GM12878 (cell line): ENCODE measurements at places on chromosomes 3 and 15.

- no peak for DNase-seq
- no peaks in the 10 kb centered on the region for H3K36me3 ChIP-seq
- no peak overlapping the region for H3K27ac ChIP-seq
- no peak overlapping the region for H3K4me3 ChIP-seq
- H3K27me3 ChIP-seq, result no peaks in the 10 kb centered on the region
These were observed 96.1 kb downstream of the MCTP2 start for GRCh38 chr15:94327356-94327936.

DNA sequence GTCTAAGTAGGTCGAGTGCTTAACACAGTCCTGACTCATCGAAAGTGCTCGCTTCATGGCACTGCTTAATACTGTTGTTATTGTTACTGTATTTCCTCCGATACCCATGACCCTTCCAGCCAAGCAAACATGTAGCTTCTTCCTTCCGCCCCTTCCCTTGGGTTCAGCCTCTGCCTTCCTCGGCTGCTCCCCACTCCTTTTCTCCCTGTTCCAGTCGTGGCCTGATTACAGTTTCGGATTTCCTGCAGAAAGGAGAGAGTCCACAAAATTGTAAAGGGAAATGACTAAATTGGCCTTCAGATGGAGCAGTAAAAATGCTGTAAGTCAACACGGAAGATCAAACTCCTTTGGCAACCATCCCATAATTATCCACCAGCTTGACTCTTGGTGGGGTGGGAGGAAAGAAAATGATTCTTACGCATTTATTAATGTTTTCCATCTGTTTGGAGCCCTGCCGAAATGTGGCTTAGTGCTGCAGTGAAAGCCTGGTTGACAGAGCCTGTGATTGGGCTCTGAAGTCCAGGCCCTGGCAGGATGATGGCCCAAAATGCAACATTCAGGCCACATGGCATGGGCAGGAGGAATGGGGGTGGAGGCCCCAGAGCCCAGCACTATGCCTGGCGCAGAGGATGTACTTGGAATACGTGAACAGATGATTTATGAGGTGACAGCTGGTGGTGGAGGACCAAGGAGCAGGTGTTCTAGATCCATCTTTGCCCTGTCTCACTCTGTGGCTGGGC is 37.6 kb downstream of the FAM3D start:
- DNase-seq, result no peak
- no peak overlapping the region for H3K27ac ChIP-seq
- H3K27me3 ChIP-seq, result 0 out of 2 replicates have a peak, but pooled peaks cover 3% of the 10 kb centered on the region
- H3K36me3 ChIP-seq, result no peaks in the 10 kb centered on the region
- no peaks in the 10 kb centered on the region for H3K4me1 ChIP-seq
- H3K4me3 ChIP-seq, result no peak overlapping the region

- no peaks in the 10 kb centered on the region for H3K36me3 ChIP-seq
- no peaks in the 10 kb centered on the region for H3K27me3 ChIP-seq
- no peak overlapping the region for H3K27ac ChIP-seq
- H3K4me3 ChIP-seq, result no peak overlapping the region
These were observed 245.6 kb upstream of the SATB1 start for GRCh38 chr3:18670759-18671158.

DNA sequence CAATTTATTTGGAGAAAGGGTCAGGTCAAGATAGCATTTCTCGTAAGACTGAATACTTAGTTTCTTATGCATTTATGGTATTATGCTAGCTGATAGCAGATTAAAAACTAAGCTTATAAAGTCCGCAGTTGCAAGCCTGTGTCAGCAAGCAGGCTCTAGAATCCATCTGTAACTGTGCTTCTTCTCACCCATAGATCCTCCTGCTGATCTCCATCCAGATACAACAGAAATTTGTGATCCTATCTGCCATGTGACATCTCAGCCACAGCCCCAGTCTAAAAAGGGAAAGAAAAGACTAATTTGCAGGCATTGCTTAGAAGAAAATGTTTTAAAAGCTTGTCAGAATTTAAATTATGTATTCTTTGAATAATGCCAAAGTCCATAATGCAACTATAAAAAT is 265.4 kb upstream of the CCDC54 start:
- no peaks in the 10 kb centered on the region for H3K36me3 ChIP-seq
- no peaks in the 10 kb centered on the region for H3K27me3 ChIP-seq
- DNase-seq, result no peak
- no peak overlapping the region for H3K4me3 ChIP-seq
- no peaks in the 10 kb centered on the region for H3K4me1 ChIP-seq

DNA sequence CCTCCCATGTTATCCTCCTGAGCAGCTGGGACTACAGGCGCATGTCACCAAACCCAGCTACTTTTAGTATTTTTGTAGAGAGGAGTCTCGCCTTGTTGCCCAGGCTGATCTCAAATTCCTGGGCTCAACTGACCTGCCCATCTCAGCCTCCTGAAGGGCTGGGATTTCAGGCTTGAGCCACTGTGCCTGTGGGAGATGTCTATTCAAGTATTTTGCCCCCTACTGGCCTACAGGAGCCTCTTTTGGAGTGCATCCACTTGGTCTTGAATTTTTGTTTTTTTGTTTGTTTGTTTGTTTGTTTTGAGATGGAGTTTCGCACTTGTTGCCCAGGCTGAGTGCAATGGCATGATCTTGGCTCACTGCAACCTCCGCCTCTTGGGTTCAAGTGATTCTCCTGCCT is 3.2 kb upstream of the DHX30 start:
- H3K4me1 ChIP-seq, result peaks cover 11% of the 10 kb centered on the region
- no peaks in the 10 kb centered on the region; the same call in 1 of the 2 replicates for H3K27me3 ChIP-seq
- no peak overlapping the region for H3K27ac ChIP-seq
- no peak overlapping the region for H3K4me3 ChIP-seq
- H3K36me3 ChIP-seq, result no peaks in the 10 kb centered on the region

DNA sequence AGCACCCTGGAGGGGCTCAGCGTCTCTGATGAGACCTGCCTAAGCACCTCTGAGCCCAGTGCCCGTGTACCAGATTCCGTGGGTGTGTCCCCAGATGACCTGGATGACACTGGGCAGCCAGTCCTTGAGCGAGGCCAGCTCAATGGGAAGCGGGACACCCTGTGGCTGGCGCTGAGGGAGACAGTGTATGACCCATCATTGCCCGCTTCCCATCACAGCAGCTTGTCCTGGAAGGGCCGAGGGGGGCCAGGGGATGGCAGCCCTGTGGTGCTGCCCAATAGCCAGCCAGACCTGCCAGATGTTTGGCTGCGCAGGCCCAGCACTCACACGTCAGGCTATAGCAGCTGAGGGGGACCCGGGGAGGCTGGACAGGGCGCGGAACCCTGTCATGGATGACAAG is 12.0 kb downstream of the DISP2 start:
- no peak overlapping the region for H3K4me3 ChIP-seq
- no peaks in the 10 kb centered on the region for H3K36me3 ChIP-seq
- no peak for DNase-seq
- H3K4me1 ChIP-seq, result peaks cover 8% of the 10 kb centered on the region
